ENCODE measurements at places on chromosomes 12 and 14.

DNA sequence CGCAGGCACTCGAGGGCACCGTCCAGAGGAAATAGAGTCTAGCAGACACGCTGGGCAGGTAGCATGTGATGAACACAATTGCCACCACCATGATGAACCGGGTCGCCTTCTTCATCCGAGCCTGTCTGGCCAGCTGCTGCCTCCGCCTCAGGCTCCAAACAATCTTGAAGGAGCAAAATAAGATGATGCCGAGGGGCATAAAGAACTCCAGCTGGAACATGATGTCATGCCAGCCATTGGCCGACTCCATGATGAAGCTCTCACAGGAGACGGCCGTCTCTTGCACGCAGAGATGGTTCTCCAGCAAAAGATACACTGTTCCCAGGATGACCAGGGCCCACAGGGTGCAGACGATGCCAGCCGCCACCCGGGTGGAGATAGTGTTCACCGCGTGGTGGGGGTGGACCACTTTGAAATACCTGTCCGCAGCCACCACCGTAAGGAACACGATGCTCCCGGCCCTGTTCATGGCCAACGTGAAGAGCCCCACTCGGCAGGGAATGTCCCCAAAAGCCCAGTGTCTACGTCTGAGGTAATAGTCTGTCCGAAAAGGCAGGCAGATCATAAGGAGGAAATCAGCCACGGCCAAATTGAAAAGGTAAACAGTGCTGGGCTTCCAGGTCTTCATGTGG is 945 bp downstream of the HCAR1 start:
- DNase-seq: no peak

GRCh38 chr12:102728506-102729242 is 188.4 kb downstream of the PAH start:
- no peak for DNase-seq

- no peak for DNase-seq
Observed at GRCh38 chr12:97005174-97005573, 98.1 kb downstream of the NEDD1 start.

GRCh38 chr14:75542588-75543091 is 20.4 kb downstream of the BATF start:
- no peak for DNase-seq

- DNase-seq: no peak
Observed at GRCh38 chr14:103385929-103386712, 906 bp downstream of the MARK3 start.

GRCh38 chr14:84643446-84643845 is 886.5 kb upstream of the FLRT2 start:
- DNase-seq: no peak

DNA sequence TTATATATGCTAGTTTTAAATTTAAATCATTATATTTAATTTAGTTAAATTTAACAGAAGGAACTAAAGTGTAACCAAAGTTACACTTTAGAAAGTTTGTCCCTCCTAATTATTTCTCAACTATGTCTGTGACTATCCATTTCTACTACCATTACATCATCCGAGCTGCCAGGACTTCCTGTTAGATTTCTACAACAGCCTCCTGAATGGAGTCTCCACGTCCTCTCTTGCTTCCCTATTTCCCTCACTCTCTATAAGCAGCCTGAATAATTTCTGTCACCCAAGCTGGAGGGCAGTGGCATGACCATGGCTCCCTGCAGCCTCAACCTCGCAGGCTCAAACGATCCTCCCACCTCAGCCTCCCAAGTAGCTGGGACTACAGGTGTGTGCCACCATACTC is 84.1 kb downstream of the TTC7B start:
- no peak for DNase-seq

DNA sequence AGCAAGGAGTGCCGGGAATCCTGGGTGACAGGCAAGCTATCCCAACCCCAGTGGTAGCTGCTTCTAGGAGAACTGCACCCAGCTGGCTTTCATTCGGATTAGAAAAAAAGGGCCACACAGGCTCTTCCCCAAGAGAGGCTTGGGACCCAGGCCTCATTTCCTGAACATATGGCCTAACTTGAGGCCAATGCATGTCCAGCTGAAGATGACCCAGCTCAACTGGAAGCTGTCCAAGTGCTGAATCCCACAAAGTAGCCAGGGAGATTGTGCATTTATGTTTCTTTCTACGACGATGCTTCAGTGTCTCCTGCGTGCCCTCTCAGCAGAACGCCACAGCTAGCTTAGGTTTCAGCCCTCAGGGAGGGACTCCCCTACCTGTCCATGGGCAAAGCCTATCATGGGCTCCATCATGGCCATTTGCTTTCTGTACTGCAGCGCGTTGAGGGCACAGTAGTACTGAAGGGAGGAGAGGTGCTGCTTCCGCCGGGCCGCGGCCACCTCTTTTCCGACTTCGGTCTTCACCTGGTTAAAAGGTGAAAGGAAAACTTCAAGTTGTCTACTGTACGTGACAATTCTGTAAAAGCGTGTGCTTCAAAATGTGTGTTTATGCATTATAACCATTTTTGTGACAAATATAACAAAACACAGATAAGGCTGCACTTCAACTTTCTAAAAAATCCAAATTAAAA is 29.1 kb downstream of the APPL2 start:
- no peak for DNase-seq

DNA sequence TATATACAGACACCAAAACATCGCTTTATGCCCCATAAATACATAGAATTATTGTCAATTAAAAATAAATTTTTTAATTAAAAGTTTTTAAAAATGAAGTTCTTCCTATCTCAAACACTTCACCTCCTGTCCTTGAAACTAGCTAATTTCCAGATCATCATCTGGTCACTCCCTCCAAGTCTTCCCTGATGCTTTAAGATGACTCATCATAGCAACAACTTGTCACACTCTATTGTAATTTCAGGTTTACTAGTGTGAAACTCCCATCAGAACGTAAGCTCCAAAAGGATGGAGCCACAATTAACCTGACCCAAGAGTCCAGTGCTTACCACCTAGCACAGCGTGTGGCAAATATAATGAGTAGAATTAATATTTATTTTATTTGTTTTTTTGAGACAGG is 16.3 kb downstream of the GXYLT1 start:
- DNase-seq: no peak

- no peak for DNase-seq
Observed at GRCh38 chr14:37585971-37586796, 8.9 kb downstream of the FOXA1 start.

GRCh38 chr14:77074969-77075368 is 23.1 kb upstream of the CIPC start:
- DNase-seq: no peak

DNA sequence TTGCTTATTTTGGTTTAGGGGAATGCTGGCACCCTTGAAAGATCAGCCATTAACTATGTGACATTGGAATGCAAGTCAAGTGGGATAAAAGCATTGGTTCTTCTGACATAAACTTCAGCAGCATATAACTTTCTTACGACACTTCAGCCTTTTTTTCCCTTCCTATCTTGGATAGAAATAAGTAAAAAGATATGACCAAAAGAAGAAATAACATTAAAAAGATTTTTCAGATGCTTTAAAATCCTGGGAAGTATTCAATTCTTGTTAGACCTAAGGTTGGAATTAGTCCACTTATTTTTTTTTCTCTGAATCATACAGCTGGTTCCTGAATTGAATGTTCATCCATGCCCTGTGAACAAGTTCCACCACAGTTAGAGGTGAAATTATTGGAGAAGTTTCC is 85.6 kb upstream of the TSPAN8 start:
- no peak for DNase-seq

DNA sequence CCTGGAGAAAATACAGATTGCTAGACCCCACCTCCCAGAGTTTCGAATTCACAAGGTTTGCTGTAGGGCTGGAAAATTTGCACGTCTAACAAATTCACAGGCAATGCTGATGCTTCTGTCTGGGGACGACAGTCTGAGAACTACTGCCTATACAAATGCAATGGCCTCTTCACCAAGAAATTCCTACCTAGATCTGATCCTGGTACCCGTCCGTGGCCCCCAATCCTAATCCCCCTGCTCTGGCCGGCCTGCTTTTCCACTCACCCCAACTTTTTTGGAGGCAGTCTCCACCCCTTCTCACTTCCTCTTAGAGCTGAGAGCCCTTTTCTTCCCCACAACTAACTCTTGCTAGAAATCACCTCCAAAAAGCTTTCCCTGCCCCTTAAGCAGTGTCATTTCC is 3.1 kb upstream of the SSH1 start:
- no peak for DNase-seq

GRCh38 chr12:114434341-114434740 is 28.4 kb upstream of the TBX5 start:
- no peak for DNase-seq

GRCh38 chr12:53952335-53952694 is 2.4 kb upstream of the HOXC12 start:
- DNase-seq: no peak

DNA sequence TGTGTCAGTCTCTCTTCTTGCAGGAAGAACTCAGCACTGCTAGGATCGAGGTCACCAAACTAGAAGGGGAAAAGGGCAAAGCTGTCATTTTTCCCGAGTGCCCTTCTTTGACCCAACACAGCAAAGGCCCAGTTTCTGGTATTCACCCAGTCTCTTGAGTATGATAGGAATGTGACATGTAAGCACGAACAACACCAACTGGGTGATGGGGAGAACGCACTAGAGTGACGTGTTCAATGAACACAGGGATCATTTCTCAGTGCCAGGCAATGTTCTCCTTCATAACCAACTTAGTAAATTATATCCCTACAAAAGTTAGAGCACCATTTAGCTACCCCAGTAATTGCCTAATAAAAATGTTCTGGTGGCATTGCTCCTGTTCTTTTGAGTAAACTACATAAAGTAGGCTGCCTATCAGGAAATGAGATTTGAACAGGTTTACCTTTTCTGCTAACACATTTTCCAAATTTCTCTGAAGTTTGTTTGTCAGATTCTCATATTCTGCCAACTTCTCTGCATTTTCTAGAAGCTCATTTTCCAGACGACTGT is 64.5 kb downstream of the NIN start:
- no peak for DNase-seq

DNA sequence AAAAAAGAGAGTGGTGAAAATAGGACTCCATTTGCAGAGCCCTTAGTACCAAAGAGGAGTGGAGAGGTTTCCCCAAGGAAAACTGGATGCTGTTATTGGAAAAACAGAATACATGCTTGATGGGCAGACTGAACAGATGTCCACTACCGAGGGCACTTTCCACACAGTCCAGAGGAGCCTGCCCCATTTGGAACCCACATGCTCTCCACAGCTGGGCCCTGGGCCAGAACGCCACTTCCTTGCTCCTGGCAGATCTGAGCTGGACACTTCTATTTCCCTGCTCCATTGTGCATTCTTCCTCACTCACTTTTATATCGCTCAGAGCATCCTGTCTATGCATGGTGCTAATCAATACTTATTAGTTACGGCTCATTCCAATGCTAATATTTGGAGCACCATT is 249.9 kb downstream of the SLC15A4 start:
- DNase-seq: no peak

DNA sequence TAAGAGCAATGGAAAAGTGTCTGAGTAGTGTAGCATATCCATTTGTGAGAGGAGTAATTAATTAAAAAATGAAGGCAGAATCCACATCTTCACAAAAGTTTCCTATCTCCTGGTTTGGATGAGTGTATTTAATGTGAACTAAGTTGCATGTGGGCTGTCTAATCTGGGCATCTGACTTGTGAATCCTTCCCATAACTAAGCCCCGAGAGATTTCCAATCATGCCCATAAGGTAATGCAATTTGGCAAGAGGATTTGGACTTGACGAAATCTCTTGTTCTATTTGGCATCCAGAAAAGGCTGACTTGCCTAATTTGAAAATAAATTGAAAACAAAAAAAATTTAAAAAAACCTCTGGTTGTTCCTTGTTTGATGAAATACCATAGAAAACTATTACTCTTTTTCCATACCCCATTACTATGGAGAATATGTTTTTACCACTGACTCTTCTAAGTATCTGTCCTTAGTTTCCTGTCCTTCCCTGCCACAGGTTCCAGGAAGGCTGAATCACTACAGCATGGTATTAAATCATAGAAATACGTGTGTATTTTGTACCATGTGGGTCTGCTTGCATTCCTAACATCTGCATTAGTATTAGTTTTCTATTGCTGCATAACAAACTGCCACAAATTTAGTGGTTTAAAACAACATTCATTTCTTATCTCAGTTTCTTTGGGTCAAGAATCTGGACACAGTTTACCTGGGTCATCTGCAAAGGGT is 48.4 kb downstream of the ETV6 start:
- DNase-seq: no peak

DNA sequence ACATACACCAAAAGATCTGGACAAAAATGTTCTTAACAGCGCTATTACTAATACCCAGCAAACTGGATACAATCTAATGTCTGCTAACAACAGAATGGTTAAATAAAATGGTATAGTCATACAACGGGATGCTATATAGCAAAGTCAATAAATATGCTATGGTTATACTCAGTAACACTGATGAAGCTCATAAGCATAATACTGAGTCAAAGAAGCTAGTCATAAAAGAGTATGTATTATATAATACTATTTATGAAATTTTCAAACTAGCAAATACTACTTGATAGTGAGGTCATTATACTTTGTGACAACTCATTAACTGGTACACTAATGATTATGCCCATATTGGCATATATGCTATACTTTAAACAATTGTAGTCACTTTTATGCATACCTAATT is 7.4 kb downstream of the ABCD2 start:
- no peak for DNase-seq

DNA sequence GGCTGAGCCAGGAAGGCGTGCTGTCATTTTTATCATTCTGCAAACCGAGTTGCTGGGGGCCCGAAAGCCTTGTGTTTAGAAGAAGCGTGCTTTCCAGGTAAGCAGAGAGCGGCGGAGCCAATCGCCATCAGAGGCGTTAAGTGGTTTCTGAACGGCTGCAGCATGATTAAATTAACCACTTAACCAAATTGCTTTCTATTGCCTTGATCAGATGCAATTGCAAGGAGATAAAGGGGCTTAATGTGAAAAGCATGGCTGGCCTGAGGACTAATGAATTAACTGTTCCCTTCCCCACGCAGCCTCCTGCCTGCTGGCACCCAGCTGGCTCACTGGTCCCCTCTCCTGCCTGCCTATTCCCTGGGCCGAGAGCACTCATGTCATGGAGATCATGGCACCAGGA is 36.6 kb upstream of the CHGA start:
- DNase-seq: no peak

DNA sequence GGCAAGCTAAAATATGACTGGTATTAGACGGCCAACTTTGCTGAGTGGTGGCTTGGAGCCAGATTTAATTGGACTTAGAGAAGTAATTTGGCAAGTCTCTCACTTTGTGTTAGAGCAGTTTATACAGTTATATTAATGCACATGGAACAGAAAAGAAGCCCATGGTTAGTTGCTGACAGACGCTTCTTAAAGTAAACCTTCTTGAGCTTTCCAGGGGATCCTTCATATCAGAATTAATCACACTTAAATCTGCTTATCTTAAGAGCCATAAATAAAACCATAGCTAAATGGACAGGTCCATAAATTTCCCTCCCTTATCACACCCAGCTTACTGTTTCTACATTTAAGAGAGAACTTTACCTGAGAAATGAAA is 9.6 kb downstream of the GSG1 start:
- no peak for DNase-seq

- DNase-seq: no peak
Observed at GRCh38 chr14:39243831-39244230, 10.1 kb downstream of the MIA2 start.

Data from urinary bladder (tissue), 4 donors.